Right lung (tissue), 10 donors: ENCODE measurements at places on chromosomes 2 and 18.

DNA sequence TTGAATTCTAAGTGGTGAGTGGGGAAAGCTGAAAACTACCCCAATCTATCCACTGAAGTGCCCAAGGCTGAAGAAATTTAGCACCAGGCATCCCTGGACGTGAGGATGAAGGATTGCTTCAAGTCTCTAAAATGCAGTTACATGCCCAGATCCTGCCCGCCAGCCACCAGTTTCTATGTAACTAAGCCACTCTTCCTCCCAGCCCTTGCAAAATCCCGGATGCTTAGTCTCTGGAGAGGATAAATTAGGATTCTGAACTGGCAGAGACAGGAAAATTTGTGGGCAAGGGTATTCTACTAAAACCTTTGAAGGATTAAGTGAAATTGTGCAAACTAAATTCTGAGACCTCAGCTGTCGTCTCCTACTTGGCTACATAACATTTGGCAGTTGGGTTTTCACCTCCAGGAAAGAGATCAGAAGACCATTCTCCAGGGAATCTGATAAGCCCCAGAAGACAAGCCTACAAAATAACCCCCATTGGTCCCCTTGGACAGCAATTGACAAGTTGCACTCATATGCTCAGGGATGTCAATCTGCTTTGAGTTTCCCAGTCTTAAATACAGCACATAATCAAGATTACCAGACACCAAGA, 93.9 kb upstream of the CD226 start:
- no peak for DNase-seq

GRCh38 chr2:179525340-179525739, 260.7 kb upstream of the SESTD1 start:
- DNase-seq = no peak

- no peak for DNase-seq
These were observed 215.4 kb downstream of the AFF3 start for GRCh38 chr2:99926986-99927385.

DNA sequence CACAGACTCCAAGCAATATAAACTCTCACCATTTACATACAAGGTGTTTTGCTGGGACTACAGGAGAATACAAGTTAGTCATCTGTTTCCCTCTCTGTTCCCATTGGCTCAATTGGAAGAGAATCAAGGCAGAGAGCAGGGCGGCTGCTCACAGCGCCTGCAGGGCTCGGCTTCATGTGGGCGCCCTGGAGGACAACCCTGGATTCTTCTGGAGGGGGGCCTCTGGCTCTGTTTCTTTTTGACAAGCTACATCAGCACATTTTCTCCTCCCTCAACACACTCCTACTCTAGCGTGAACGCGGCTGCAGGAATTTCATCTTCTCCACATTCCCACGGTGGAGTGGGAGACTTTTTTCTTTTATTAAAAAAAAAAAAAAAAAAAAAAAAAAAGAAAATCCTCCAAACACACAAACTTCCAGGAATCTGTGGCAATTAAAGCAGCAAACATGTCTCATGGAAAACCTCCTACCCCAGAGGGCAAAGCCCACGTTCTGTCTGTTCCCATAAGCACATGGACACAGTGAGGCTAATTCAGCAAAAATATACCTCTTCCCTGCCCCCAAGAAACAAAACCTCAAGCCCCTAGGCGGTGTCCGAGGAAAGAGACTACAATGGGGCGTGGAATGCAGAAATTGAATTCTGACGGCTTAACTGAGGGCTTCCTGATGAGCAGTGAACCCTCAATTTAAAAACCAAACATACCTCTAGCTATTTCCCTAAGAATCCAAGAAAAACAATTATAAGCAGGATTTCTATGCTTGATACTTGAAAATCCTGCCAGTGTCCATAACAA, 50.6 kb downstream of the PARD6G start:
- DNase-seq = no peak

GRCh38 chr18:13302457-13303225, 84.1 kb downstream of the LDLRAD4 start:
- DNase-seq = peak; percentile 41

- no peak for DNase-seq
These were observed 44.5 kb downstream of the ABHD3 start for GRCh38 chr18:21660078-21660477.

GRCh38 chr2:12493031-12493513, 223.7 kb upstream of the TRIB2 start:
- no peak for DNase-seq

GRCh38 chr2:238320648-238321281, 447 bp downstream of the TRAF3IP1 start:
- DNase-seq = no peak

GRCh38 chr2:215410932-215411285, 25.0 kb downstream of the FN1 start:
- no peak for DNase-seq

DNA sequence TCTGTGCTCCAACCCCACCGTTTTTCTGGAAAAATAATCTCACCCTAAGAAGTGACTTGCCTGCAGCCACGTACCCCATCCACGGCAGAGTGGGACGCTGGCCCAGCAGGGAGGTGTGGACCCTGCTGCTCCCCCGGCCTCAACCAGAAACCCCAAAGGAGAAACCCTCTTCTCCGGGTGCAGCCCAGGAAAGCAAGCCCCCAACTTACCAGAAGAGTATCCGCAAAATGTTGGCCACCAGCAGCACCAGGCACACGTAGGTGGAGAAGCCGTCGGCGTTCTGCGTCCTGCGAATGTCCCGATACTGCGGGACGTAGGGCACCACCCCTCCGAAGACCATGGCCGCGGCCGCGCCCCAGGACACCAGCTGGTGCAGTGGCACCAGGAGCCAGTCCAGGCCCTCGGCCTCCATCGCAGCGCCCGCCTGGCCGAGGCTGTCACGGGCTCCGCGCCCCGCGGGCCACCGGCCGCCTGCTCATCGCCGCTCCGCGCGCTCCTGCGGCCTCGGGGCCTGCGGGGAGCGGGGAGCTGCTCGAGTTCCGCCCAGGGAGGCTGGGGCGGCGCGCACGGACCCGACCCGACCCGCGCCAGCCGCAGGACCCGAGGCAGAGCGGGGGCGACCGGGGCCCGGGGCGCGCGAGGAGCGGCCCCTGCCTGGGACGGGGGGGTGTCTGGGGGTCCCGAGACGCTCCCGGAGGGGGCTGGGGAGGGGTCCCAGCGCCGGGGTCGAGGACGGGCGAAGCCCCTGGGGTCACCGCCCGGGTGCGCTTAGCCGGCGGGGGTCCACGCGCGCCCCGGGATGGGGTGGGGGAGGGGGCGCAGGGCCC, 725 bp downstream of the SLC66A2 start:
- DNase-seq = no peak

- no peak for DNase-seq
These were observed 37.7 kb downstream of the GBX2 start for GRCh38 chr2:236130349-236130998.

DNA sequence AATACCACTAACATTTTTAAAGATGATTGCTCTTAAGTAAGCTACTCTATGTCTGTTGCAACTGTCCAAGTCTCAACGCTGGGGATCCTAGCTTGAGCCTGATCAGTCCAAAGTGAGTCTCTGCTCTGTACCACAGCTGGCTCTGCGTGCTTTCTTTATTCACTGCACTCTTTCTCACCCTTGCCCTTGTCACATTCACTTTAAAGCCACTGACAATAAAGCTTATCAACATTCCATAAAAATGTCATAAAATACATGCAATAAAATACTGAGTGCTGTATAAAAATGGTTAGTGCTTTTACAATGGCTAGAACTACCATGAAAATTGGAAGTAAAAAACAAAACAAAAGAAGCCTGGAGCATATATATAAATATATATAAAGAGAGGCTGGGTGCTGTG, 45.5 kb upstream of the LRRTM4 start:
- peak; percentile 19 for DNase-seq
